ENCODE measurements at places on chromosomes 1 and 21.

DNA sequence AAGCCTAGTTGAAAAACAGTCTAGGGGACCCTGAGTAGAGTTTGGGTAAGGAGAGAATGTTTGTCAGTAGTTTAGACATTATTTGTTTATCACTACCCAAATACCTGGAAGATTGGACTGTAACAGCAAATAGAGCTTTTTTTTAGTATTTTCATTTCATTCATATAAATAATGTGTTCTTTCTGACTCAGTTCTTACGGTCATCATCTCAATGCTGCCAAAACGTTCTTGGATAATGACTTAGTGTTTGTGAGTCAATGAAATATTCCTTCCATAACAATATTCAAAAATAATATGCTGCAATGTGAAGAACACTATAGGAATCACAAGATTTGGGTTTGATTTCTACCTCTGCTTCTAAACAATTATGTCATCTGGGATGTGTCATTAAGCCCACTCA, 400.0 kb upstream of the PKN2 start:
- DNase-seq: no peak

DNA sequence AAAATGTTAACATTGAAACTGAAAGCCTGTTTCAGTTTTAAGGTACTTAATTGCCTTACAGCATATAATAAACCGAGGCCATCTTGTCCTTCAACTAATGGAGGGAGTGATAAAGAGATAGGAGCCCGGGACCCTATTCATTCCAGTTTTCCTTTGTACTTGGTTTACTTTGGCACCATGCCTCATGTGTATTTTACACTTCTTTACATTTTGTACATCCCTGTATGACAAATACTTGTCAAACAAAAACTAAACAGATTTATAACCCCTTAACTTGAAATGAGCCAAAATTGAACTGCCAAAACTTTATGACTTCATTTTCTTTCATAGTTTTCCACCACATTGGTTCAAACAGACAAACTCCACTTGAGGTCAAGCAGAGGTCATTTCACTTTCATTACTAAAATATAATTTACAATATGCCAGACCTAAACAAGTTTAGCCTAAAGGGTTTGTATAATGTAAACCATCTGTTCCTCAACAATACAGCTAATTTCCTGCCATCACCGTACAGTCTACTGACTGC, 30.9 kb upstream of the UBE2U start:
- no peak for DNase-seq

- DNase-seq: no peak
Observed at GRCh38 chr1:90946630-90947029, 75.2 kb downstream of the ZNF644 start.

DNA sequence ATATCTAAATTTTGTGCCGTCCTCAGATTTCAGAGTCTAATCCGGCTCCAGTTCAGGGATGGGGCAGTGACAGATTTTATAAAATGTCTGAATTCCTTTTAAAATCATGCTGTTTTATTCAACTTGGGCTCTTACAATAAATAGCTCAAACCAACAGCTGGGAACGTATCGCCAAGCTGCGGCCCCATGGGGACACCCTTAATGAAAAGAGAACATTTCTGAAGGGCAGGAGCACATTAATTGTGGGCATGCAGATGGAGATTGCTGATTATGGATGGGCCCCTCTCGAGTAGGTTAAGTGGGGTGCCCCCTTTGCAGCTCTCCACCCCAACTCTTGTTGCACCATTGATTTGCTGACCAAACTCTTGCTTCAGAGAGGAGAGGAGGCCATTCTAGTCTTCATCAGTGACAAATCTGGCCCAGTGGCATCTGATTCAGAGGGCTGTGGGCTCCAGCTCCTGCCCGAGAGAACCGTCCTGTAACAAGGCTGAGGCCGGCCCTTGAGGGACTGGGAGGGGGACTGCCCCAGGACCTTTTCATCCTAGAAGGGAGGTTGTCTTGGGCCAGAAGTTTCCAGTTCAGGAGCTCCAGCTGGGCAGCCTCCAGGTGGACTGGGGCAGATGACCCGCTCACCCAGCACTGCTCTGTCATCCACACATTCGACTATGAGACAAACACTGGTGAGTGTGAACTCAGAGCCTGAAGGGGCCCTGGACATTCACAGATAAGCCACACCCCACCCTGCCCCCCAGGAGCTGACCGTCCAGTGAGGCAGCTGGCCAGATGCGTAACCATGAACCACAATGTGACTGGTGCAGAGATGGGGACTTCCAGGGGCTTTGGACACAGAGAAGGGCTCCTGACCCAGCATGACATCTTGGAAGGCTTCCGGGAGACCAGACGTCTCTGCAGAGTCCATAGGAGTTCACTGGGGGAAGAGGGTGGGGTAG, 55.1 kb upstream of the TMEM51 start:
- no peak for DNase-seq

DNA sequence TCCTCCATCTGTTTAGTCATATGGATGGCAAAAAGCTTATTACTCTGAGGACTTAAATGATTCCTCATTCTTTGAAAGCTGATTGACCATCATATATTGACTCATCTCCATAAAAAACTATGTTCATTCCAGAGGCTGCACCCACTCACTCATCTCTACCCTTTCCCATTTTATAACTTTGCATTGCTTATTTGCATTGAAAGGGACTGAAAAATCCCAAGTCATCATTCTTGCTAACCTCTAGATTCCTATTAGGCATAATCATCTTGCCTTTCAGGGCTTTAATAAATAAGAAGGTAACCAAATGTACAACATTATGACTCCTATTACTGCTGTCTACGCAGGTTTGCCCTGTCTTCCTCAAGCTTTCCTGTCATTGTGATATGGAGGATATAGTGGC, 1180.3 kb upstream of the B3GALT2 start:
- DNase-seq: no peak

GRCh38 chr1:103371234-103371633, 154.3 kb upstream of the RNPC3 start:
- no peak for DNase-seq
